ENCODE measurements at places on chromosomes 12 and 14.

- DNase-seq = no peak
Measured at GRCh38 chr14:81176241-81176640, 44.5 kb downstream of the GTF2A1 start.

DNA sequence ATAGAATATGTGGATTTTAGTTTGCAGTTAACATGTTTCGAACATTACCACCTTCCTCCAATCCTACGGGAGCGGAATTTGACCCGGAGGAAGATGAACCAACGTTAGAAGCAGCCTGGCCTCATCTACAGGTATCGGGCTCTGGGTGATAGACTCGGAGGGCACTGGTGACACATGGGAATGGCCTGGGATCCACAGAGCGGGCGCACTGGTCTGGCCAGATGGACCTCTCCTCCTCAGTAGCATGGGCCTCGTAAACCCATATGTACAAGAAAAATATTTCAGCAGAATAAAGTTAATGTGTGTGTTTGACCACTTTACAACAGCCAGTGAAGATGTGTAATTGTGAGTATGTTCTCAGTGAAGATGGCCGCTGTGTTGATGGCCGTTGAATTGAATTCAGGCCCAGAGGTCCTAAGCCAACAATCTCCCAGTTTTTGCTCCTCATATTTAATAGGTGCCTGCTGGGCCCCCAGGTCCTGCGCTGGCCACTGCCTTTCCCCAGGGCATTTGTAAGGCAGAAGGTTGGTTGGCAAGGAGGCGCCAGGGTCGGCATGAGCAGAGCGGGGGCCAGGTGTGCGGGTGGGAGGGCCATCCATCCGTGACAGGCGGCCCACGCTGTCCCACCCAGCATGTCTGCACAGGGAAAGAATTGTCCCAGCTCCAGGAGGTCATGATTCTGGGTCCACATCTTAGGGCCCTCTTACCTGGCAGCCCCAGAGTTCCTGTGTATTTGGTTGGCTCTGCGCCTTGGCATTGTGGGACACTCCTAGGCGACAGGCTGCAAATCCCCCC, 82.0 kb upstream of the DYNC1H1 start:
- DNase-seq = no peak

DNA sequence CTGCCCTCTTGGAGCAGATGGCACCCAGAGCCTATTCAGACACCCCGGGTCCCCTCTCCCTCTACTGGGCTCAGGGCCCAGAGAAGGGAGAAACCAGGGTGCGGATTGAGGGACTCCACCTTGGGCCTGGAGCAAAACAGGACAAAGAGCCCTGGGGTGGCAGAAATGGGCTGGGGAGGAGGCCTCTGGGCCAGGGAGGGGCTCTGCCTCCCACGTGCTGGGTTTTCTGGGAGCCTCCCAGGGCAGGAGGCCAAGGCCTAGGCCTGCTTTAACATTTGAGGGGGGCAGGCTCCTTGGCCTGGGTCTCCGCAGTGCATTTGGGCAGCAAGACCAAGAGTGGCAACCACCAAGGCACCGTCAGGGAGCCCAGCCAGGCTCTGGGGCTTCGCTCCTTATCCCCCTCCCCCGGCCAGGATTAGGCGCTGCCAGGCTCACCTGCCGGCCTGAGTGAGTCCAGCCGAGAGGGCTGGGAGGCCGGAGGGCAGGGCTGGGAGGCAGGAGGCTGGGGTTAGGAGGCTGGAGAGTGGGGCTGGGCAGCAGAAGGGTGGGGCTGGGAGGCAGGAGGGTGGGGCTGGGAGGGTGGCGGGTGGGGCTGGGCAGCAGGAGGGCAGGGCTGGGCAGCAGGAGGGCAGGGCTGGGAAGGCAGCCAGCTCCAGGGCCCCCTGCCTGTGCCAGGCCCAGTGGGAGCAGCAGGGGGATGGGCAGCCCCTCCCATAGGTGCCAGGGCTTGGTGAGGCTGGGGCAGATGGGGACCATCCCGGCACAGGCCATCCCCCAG, 101.8 kb upstream of the EIF5 start:
- no peak for DNase-seq

- no peak for DNase-seq
Measured at GRCh38 chr12:118749646-118750045, 231.7 kb upstream of the SRRM4 start.

DNA sequence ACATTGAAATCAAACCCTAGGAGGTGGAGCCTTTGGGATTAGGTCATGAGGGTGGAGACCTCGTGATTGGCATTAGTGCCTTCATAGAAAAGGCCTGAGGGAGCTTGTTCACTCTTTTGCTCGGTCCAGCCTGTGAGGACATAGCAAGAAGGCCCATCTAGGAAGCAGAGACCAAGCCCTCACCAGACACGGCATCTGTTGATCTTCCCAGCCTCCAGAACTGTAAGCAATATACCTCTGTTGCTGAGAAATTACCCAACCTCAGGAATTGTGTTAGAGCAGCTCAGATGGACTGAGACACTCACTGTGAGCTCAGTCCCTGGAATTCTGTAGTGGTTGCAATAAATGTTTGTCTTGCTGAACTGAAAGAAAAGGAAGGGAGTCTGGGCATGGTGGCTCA, 116.2 kb upstream of the MAP1LC3B2 start:
- no peak for DNase-seq

Measured in HCT116 (cell line).